ENCODE measurements at places on chromosomes 16 and 17.

DNA sequence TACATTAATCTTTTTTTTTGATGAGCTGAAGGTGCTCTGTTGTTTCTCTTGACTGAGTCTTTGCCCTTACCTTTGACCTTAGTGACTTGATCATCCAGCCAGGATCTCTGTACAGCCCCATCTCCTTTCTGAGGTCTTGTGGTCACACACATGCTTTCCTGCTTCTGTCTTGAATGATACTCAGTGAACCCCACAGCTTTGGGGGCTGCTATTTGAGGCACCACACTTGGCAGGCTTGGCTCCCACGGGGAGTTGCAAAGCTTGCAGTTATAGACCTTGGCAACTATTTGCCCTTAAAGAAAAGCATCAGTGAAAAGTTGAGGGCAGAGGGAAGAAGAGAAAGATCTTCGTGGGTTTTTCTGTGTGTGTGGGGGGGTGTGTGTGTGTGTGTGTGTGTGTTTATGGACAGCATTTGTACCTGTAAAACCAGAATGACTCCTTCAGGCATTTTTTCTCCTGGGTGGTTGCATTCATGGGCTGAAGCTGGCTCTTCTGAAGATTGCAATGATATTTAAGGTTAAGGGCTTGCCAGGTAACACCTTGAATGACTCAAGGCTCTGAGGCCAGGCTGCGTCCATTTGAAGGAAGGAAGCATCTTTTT is 101.6 kb downstream of the MSI2 start:
- no peak for DNase-seq

DNA sequence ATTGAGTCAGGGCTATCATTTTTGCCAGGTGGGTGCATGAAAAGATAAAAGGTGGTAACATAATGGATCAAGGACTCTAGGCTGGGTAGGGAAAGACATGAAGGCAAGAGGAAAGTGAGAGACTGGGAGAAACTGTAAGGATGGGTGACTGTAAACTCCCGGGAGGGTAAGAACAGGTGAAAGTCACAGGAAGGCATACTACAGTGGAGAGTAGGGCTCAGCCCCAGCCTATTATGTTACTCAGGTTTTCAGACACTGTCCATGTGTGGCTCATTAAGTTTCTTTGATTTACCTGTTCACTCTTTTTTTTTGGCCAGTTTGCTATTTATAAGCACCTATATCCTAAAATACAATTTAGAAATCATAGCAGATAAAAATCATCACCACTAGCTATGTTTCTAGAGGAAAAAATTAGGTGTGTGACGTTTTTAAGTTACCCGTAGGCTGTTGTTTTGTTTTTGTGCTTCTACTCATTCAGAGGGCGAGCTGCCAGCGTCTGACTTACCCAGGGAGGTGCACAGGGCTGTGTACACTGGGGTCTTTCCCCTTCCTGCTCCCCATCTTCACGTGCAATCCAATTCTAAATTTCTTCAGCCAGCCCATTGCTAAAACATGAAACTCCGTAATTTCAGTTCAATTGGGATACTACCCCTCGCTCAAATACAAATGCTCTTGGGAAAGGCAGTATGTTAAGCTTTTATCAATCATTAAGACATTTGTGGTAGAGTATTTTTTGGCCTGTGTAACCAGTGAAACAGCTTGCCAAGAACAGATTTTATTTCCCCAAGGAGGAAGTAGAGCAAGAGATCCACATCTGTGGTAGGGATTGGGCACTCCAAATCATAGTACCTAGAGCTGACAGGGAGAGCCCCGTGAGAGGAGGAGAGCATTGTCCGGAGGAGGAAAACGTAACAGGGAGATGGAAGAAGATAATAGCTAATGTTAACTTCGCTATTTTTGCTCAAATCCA is 21.7 kb upstream of the VWA3A start:
- DNase-seq: peak; percentile 6

GRCh38 chr17:50123649-50124349 is 6.2 kb downstream of the SAMD14 start:
- DNase-seq: no peak

DNA sequence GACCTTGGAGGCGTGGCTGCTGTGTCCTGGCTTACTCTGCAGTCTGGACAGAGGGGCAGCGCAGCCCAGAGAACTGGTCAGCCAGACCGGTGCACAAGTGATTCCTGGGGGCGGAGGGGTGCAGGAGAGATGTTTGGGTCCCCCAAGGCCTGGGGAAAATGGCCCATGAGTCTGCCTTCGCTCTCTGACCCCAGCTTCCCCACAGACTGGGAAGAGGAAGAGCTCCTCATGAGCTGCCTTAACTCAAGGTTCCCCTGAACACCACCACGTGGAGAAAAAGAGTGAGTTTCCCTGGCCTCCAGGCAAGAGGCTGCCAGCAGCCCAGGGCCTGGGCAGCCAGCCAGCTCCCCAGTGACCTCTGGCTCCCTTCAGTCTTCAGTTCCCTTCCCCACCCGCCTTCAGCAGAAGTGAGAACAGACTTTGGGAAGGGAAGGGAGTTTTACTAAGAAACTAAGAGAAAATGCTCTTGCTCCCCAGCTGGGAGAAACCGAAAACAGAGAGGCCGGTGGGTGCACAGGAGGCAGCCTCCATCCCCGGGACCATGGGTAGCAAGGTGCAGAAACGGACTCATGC is 2.0 kb upstream of the C17orf99 start:
- DNase-seq: peak; percentile 39

DNA sequence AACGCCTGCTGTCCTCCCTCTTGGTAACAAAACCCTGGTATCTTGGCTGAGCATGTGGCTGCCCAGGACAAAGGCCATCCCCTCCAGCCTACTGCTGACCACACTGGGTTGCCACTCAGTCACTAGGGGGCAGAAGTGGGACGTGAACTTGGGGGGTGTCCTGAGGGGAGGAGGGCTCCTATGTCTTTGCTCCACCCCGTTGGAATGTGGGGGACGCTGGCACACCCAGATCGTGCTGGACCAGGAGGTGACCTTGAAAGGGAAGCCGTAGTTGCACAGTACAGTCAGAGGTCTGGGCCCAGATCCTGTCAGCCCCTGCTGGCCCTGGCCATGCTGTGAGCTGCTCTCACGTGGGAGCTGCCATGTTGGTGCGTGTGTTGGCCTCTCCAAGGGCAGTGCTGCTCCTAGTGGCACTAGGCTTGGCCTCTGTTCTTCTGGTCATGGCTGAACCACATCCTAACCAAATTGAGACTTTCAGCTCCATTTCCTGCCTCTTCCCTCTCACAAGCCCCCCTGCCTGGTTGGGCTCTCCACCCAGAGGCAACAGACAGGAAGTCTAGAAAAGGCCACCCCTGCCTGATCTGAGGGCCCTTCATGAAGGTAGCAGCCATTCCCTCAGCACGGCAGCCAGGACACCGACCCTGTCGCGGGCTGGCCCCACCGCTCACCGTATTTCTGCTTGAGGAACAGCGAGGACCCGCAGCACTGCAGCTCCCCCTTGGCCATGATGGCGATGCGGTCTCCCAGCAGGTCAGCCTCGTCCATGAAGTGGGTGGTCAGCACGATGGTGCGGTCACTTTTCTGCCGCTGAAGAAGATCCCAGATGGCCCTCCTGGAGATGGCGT is 29.0 kb upstream of the RNPS1 start:
- DNase-seq: no peak

GRCh38 chr17:57927048-57927723 is 28.0 kb downstream of the CUEDC1 start:
- DNase-seq: no peak

DNA sequence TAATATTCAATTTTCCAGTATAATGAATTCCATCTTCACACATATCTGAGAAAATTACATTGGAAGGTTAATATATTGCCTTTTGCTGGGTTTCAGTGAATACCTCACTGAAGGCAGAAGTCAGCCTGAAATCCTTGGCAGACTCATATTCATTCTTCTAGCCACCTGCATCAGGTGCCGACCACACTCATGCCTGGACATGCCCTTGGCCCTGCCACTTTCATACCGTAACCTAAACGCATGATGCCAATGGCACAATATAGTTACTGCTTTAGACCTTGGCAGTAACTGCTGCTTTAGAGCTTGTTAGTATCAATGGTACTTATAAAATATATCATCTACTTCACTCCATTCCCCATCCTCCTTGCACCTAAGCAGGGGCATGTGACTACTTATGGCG is 817.6 kb upstream of the CDH8 start:
- DNase-seq: no peak

GRCh38 chr17:62592341-62593099 is 35.0 kb upstream of the MRC2 start:
- no peak for DNase-seq

DNA sequence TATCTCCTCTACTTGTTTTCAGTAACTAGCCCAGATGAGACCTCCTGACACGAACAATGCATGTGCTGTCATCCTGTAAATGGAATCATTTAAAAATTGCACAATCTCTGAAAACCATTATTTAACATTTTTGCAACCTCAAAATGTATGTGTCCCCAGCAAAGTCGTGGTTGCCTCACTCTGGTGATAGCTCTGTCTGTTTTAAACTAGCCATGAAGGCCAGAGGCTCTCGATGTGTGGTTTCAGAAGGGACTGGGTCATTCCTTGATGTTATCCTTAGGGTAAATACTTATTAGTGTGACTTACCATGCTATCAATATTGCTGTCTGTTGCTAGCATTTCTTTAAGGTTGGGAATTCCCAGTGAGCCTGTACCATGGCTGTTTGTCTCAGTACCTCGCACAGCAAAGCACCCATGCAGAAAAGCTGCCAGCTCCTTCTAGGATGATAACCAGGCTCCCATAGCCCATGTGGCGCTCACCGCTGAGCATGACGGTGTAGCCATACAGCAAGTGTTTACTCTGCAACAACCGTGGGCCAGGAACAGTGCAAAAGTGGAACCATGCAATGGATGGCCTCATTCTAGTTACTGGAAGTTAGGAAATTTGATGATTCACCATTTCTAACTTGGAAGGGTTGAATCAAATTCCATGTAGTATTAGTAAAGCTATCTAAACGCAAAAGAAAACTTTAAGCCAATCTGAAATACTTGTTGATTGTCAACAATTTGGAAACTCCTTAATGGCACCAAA is 2.9 kb upstream of the PGS1 start:
- DNase-seq: peak; percentile 91

GRCh38 chr17:6386041-6386630 is 48.8 kb downstream of the AIPL1 start:
- DNase-seq: no peak

GRCh38 chr17:60248618-60249289 is 99.0 kb downstream of the CA4 start:
- no peak for DNase-seq

- DNase-seq: peak; percentile 32
Measured at GRCh38 chr17:43846221-43846712, 709 bp upstream of the CD300LG start.

- no peak for DNase-seq
Measured at GRCh38 chr16:51747329-51747728, 596.3 kb upstream of the SALL1 start.

DNA sequence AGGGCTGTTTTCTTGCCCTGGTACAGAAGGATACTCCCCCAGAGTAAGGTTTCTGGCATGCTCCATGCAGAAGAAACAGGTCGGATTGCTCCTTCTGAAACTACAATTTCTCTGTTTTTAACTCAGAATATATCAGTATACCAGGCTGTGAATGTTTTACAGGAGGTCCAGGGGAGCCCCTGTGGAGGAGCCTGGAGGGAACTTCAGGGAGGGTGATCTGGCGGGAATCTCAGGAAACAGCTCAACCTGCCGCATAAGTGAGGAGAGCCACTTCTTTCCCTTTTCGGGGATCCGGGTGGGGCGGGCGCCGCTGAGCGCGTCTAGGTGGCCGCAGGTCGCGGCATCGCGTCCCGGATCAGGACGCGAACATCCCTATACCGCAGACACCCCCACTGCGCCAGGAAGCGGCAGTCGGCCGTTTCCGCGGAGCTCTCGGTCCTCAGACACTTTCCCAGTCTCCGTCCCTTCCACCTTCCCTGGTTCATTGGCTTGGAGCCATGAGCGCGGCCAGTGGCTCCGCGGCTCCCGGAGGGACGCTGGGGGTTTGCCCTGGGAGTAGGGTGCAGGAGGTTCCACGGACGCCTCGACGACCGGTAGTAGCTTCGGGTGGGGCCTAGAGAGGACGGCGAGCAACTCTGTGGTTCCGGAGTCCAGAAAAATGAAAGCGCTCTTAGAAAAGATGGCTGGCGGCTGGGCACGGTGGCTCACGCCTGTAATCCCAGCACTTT is 3.1 kb upstream of the ZNF764 start:
- no peak for DNase-seq

DNA sequence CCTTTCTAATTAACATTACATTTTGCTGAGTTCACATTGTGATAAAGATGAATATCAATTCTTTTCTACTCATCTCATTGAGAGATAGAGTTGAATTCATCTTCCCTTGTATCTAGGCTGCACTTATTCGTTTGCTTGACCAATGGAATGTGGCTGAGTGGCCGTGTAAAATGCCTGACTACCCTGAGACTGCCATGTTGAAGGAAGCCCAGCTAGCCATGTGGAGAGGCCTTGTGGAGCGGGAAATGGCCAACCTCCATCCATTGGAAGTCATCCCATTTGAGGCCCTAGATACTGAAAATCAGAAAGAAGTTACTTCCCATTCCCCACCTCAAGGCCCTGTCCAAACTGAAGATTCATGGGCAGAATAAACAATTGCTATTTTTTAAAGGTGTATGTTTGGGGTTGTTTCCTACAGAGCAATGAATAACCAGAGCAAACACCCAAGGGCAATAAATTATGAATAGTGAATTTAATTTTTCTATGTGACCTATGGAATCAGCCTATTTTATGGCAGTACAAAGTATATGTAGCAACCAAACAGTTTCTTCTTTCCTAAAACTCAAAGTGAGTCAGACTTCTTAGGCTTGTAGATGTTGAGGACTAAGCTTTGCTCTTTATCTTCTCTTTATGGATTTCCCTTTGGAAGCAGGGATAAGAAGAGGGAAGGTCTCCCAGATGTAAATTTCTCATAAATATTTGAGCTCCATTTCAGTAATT is 545.1 kb downstream of the MAF start:
- DNase-seq: no peak

- DNase-seq: no peak
Measured at GRCh38 chr17:68491381-68492231, 20.6 kb upstream of the PRKAR1A start.

DNA sequence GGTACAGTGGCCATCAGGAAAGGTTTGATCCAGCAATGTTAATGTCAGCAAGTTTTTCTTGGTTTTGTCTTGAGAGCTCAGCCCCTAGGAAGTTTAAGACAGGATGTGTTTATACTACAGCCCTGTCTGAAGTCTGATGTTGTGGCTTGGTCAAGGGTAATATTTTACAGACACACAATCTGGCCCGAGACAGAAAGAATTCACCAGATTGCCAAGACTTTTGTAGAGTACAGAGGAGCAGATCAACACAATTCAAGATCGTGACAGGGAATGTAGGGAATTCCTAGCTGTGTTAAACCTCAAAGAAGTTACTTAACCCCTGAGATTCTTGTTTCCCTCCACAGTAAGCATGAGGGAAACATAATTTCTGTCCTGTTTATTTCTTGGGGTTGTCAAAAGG is 63.1 kb downstream of the SHISA9 start:
- no peak for DNase-seq

All from fibroblast of skin of left quadriceps (primary cell).